Naive thymus-derived CD8-positive, alpha-beta T cell (primary cell): ENCODE measurements at places on chromosomes 7 and 10.

DNA sequence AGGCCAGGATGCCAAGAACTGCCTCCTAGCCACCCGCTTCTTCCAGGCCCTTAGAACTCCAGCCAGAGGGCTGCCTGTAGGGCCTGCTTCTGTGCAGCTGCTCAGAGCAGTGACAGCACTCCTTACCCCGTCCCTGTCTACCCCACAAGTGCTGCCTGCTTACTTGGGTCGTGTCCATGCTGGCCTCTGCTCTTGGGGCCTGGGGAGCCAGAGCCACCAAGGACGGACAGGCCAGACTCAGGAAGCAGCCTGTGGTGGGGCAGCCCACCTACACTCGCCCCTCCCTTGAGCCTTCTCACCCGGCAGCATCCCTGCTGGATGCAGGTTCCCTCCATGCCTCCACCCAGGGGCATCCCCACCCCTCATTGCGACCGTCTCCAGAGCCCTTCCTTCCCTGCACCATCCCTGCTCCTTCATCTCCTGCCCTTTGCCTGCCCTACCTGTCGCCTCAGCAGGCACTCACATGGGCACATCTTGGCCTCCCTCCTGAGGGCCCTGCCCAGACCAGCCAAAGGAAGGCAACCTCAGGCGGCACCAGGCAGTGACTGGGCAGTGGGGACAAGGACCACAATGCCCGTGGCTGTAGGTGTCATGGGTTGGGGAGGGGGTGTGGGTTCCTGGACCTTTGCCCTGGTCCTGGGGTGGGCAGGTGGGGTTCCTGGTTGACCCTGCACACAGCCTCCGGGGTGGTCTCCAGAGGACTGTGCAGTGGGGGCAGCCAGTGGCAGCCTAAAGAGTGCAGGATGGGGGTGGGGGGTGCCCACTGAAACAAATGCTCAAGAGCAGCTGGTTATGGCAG lies 78.0 kb upstream of the TNS3 start:
- no peak for DNase-seq

DNA sequence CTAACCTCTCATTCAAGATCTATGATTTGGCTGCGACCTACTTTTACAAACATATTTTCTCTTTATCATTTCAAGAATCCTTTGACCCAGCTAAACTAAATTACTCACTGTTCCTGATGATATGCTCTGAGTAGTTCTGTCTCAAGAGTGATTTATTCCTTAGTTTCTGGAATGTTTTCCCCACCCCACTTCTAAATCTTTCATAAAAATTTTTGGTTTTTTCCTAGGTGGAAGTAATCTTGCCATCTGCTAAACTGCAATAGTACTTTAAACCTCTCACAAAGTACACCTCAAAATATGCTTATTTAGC lies 170.8 kb downstream of the DNAJC1 start:
- DNase-seq: no peak

DNA sequence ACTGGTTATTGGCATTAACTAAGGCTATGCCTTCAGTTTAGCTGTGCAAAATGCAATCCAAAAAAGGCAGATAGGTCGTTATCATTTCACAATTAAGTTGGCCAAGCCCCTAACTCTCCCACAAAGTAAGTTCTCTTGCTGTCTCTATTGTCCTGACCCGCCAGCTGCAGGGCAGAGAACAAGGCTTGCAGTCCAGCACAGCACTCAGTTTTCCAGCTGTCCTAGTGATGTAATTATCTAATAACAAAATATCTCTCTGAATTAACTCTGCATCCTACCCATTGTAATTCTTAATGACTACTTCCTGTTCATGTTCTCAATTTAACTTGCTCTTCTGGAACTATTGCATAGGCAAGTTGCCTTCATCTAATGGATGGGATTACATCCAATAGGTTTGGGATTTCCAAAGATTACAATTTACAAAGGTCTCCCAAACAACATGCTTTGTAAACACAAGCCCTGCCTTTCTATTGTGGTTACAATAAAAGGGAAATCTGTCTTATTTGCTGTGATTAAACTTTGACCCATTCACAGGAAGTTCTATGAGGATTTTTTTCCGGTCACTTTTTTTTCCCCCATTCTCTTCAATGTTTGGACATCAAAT lies 55.2 kb downstream of the CDK6 start:
- DNase-seq: no peak

- DNase-seq: no peak
Measured at GRCh38 chr7:90678986-90679385, 82.9 kb downstream of the CDK14 start.

GRCh38 chr7:128166603-128167041 lies 74.5 kb upstream of the LEP start:
- no peak for DNase-seq

- DNase-seq: no peak
Measured at GRCh38 chr7:138727336-138728099, 26.4 kb upstream of the SVOPL start.

- DNase-seq: peak; percentile 57
Measured at GRCh38 chr7:158818325-158819213, 10.7 kb downstream of the ESYT2 start.

DNA sequence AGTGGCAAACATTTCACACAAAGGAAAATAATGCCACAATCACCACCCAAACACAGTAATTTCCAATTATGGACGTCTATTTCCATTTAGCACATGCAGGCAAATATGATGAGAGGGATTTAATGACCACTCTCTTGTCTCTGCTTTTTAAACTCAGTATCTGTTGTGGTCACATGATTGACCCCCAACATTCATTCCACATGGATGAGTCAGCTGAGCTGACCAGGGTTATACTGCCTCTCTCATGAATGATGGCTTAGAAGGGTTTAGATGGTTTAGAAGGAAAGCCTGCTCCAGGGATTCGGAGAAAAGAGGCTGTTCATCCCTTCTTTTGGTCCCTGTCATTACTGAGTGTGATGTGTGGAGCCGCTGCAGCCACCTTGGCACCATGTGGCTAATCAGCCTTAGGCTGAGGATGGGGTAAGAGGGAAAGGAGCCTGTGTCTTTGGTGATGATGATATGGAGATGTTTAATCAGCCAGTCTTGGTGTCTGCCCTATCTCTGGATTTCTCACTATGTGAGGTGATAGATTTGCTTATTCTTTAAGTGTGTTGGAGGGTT lies 38.2 kb upstream of the JAKMIP3 start:
- DNase-seq: no peak

DNA sequence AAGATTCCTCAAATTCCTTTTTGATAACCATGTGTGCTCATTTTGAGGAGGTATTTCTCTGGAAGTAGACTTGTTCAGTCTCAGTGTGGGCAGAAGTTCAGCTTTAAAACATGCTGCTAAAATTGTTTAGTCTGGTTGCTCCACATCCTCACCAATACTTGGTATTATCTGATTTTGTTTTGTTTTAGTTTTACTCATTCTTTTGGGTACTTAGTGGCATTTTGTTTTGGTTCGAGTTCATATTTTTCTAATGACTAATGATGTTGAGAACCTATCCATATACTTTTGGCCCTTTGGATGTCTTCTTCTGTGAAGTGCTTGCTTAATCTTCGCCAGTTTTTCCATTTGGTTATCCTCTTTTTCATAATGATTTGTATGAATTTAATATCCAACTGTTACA lies 694.2 kb upstream of the FZD8 start:
- no peak for DNase-seq

DNA sequence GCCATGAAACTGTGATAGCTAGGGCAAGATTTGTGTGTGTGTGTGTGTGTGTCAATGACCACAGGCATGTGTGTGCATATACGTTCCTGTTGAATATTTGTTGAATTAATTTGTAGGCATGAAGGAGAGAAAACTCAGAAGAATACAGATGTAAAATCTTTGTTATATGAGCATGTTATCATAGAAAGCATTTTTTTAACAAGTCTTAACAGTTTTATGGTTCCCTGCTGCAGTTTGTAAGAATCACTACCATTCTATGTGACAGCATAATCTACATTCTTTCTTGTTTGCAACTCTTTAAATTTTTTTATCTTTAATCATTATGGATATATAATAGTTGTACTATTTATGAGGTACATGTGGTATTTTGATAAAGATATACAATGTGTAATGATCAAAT lies 130.3 kb downstream of the CD36 start:
- no peak for DNase-seq

DNA sequence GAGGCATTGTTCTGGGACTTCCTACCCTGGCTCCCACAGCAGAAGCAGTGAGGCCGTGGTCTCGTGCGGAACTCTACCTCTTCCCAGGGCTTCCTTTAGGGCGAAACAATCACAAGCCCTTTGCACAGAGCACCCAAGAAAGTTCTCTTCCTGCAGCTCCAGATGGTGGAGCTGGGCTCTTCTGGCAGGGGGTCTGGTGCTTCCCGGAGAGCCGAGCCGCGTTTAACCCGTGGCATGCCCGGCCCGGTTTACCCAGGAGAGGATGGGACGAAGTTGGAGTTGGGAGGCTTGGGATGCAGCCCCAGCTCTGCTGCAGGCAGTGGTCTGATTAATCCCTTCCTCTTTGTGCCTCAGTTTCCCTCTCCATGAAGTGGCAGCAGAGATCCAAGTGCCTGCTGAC lies 9.0 kb upstream of the ATP6V0E2 start:
- no peak for DNase-seq

GRCh38 chr7:75652788-75653187 lies 86.0 kb downstream of the HIP1 start:
- DNase-seq: no peak

DNA sequence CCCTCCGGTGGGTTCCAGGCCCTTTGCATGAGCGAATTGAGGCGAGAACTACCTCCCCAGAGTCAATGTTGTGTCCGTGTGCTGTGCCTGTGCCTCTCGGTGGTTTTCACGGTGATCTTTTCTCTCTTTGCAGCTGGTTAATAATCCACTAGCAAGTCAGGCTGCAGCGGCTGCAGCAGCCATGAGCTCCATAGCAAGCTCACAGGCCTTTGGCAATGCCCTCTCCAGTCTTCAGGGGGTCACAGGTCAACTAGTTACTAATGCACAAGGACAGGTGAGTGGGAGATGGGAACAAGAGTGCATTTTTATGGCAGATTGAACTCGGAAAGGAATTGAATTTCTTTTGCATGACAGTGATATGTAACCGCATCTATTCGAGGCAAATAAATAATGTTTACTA lies 159.7 kb upstream of the YAE1 start:
- no peak for DNase-seq

DNA sequence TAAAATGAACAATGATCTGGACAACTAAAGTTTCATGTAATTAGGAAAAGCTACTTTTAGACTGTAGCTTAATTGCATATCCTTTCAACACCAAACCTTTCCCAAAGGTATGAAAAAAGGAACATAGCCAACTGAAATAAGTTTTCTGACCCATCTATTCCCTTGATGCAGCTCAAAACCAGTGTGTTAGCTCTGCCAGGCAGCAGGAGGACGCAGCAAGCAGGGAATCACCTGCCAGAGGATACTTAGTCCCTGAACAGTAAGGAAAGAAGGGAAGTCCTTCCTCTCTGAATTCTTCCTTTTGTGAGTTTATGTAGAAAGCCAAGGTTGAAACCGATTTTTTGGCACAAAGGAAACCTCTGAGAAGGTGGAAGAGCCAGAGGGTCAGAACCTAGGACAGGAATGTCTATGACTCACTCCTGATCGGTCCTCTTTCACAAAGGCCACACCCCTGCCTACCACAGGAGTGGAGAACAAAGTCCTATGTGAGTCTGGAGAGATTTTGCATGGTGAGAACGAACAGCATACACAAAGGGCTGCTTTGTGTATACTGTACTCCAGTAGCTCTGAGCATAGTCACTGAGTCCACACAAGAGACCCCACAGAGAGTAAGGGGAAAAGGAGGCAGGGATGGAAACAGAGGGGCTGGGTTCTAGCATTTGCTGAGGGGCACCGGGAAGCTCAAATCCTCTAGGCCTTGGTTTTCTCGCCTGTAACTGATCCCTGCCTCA lies 68.8 kb upstream of the GSDME start:
- no peak for DNase-seq

DNA sequence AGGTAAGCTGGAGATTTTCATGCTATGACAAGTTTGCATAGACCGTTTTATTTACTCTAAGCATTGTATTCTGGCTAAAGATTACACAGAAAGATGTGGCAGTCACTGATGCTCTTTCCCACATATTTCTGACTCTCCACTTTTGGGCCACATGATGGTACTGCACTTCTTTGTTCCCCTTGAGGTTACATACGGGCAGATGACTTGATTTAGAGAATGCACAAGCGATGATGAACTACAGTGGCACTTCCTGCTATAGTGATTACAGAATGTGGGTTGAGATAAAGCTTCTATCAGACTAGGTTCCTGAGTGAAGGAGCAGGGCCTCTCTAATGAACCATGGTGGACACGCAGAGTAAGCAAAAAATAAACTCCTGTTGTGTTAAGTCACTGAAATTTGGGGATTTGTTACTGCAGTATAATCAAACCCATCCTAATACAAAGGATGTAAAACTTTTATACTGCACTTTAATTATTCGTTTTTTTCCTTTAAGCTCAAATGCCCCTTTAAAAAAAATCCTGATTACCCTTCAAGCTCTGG lies 177.9 kb downstream of the TAX1BP1 start:
- no peak for DNase-seq

DNA sequence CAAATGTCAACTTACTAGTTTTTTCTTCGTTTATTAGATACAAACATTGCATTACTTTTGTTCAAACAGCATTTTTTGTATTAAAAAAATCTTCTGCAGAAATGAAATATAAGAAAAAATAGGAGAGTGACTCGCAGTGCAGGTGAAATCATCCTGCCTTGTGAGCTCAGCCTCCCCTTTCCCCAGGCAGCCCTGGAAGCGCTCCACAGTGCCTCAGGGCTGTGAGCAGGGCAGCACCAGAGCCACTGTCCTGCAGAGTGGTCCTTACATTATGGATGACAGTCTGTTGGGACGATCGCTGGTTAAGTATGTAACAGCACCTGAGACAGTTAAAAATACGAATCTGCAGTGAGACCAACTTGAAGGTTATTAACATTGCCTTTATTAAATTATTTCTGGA lies 695.4 kb upstream of the POM121L12 start:
- no peak for DNase-seq

DNA sequence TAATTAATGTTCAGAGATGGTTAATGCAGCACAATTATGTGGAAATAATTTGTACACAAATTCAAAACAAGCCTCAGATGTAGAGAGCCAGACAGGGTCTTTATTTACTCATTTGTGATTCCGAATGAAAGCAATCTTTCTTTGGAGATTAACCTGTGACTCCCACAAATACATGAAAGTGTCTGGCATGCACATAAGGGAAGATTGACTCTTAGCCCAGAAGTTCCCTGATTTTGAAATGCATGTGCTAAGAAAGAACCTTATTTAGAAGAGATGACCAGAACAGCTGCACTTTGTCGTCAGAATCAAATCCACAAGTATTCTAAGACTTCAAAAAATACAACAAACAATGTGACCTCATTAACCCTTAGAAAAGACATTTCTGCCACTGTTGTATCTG lies 45.1 kb downstream of the RNLS start:
- no peak for DNase-seq

DNA sequence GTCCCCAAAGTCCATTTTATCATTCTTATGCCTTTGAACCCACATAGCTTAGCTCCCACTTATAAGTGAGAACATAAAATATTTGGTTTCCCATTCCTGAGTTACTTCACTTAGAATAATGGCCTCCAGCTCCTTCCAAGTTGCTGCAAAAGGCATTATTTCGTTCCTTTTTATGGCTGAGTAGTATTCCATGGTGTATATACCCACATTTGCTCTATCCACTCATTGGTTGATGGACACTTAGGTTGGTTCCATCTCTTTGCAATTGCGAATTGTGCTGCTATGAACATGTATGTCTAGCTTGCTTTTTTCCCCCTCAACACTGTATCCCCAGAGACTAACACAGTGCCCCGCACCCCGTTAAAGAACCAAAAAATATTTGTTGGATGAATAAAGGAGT lies 670 bp upstream of the CAPZA2 start:
- DNase-seq: no peak
